SW480 (cell line): ENCODE measurements at places on chromosomes 12 and 14.

- no peak for DNase-seq
These were observed 207.7 kb downstream of the CACNA1C start for GRCh38 chr12:2260441-2260840.

DNA sequence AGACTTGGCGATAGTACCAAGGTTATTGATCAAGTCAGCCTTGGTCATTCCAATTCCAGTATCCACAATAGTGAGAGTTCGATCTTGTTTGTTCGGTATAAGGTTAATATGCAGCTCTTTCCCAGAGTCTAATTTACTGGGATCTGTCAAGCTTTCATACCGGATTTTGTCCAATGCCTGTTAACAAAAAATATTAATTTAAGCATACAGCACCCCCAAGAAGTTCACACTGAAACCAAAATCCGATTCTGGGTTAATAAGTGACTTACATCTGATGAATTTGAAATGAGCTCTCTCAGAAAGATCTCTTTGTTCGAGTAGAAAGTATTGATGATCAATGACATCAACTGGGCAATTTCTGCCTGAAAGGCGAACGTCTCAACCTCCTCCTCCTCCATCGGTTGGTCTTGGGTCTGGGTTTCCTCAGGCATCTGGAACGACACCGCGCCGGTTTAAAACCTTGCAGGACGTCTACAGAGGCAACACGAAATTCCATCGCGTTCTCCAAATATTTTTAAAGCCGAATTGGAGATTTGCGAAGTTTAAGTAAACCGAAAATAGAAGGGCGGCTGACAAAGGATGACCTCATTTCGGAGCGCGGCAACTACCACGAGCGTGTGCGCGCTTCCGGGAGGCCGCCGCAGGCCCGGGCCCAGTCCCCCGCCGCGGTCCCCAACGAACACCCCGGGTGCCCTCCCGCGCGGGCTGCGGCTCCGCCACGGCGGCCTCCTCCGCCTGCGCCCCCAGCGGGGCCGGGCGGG, 716 bp downstream of the HSP90AA1 start:
- peak; percentile 53 for DNase-seq

- DNase-seq, result no peak
These were observed 75.3 kb downstream of the PPP1R12A start for GRCh38 chr12:79859646-79860045.

DNA sequence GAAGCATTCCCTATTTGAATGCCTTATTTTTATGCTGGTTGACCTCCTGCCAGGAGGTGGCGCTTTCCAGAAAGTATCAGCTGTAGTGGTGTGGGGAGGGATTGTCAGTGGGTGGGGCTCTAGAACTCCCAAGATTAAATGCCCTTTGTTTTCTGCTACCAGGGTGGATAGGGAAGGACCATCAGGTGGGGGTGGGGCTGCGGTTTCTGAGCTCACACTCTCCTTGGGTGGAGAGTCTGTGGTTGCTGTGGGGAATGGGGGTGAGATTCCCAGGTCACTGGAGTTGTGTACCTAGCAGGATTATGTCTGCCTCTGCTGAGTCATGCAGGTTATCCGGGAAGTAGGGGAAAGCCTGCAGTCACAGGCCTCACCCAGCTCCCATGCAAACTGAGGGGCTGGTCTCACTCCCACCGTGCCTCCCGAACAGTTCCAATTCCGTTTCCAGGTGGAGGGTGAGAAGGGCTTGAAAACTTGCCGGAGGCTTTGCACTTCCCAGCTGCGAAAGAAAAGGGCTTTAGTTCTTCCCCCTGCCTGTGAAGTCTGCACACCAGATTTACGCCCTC, 68.3 kb downstream of the ALG10B start:
- DNase-seq, result peak; percentile 93

DNA sequence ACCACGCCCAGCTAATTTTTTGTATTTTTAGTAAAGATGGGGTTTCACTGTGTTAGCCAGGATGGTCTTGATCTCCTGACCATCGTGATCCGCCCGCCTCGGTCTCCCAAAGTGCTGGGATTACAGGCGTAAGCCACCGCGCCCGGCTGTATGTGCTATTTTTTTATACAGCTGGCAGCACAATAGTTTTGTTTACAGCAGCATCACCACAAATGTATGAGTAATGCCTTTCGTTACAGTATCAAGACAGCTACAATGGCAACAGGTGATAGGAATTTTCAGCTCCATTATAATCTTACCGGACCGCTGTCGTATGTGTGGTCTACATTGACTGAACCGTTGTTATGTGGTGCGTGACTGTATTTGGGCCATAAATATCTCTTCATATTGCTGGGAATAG, 11.6 kb upstream of the MDM2 start:
- DNase-seq, result no peak

GRCh38 chr12:29519585-29520182, 22.2 kb upstream of the OVCH1 start:
- DNase-seq, result peak; percentile 49

DNA sequence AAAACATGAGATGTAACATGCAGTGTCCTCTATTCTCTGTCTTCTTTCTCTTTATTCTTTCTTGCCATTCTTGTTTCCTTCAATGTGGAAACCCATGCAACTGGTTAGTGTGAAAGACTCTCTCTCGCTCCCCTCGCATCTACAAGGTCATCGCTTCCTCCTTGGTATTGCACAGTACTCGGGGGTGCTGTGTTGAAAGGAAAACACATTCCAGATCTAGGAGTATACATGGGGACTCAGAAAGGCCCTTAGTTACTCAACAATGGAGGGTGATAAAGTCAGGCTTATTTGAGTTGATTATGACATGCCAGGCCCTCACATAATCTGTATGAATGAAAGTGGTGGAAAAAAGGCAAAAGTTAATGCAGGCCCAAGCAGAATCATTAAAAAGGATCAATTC, 75.5 kb upstream of the OVCH1 start:
- no peak for DNase-seq

- DNase-seq, result no peak
These were observed 181.6 kb downstream of the CALM1 start for GRCh38 chr14:90578283-90578985.

DNA sequence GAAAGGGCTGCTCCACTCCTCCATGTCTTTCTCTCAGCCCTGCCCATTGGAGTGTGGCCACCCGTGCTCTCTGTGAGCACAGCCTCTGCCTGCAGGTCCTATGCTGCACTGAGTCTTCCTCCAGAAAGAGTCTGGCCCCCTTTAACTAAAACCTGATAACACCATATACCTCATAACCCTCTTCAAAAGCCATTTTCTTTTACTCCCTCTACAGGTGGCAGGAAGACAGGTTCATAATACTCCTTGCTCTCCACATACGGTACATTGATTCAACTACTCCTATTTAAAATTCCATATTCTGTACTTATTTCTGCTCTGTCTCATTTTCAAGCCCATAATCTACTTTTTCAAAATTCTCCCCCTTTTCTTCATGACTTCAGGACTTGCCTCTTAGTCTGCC, 144.0 kb downstream of the HELB start:
- DNase-seq, result no peak

GRCh38 chr12:32115404-32116104, 8.9 kb downstream of the BICD1 start:
- peak; percentile 90 for DNase-seq

- no peak for DNase-seq
These were observed 37.8 kb downstream of the PRPF40B start for GRCh38 chr12:49661191-49661590.

DNA sequence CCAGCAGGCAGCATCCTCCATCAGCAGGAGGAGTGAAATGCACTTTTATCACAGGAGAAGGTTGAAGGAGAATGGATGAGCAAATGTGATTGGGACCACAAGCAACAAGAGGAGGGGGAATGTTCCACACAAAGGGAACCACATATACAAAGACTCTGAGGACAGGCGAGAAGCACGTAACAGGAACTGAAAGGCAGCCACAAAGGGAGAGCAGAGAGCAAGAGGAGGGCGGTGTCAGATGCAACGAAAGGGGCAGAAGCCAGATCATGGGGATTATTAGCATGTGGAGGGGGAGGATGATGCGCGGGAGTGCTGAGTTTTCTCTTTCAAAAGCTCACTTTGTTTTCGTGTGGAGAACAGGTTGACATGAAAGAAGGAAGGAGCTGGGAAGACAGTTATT, 241.1 kb downstream of the SPTSSA start:
- DNase-seq, result no peak

DNA sequence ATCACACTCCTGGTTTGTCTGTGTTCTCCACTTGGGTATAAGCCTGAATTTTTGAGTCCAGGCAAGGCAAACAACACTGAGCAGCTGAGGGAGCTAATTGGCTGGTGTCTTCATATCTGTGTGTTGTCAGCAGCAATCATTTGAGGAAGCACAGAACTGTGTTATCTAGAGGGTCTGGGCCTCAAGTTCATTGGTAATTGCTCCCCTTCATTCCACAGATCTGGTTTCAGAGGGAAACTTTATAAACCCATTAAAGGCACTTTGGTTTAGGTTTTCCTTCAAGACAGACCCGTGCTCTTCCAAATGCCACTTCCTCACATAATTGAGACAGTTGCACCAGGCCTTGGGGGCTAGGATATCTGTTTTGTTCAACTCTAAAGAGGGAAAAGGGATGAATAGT, 5.6 kb downstream of the DACT1 start:
- DNase-seq, result no peak

GRCh38 chr12:131076296-131076695, 122.6 kb downstream of the ADGRD1 start:
- no peak for DNase-seq

DNA sequence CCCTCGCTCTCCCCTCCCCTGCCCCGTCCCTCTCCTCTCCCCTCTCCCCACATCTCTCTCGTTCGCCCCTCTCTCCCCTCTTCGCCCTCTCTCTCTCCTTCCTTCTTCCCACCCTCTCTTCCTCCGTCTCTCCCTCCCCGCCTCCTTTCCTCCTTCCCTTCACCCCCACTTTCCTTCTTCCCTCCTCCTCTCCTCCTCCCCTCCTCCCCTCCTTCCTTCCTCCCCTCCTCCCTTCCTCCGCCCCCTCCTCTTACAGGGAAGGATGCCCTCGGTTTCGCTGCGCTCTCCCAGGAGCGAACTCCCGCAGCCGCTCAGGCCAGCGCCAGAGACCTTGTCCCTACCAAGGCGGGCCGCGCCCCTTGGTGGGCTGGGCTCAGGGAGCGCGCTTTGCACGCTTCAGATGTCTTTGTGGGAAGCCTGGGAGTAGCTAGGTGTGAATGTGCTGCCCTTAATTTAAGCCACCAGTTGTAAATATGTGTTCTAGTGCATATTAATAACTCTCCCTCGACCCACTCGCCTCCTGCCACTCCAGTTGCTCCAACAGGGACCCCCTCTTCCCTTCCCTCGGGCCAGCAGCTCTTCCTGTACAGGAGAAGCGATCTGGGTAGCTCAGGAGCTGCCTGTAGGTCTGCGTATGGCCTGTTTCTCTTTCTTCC, 13.3 kb upstream of the MAP3K9 start:
- peak; percentile 53 for DNase-seq

- peak; percentile 84 for DNase-seq
These were observed 27.7 kb upstream of the HIGD1C start for GRCh38 chr12:50924439-50925341.

DNA sequence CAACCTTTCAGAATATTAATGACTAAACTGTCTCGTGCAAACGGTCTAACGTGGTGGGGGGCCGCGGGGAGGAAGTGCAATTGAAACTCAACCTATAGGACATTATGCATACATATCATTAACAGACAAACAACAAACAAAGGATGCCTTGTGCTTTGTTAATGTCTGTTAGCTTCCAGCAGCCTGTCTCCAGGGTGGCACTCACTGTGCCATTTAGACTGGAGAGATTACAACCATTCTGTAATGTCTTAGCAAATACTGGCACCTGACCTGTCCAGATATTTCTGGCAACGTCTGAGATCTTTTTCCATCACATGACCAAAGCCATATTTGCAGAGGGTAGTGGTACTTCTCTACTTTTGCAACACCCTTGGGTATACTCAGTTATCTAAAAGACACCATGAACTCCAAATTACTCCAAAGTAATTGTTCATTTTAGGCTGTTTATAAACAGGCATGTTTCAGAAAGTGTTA, 11.6 kb downstream of the BHLHE41 start:
- DNase-seq, result peak; percentile 50

- DNase-seq, result peak; percentile 53
These were observed 186.9 kb downstream of the EMP1 start for GRCh38 chr12:13383379-13383778.

- no peak for DNase-seq
These were observed 212.8 kb upstream of the KITLG start for GRCh38 chr12:88793096-88793495.

GRCh38 chr14:55665067-55665675, 85.2 kb downstream of the KTN1 start:
- DNase-seq, result no peak

DNA sequence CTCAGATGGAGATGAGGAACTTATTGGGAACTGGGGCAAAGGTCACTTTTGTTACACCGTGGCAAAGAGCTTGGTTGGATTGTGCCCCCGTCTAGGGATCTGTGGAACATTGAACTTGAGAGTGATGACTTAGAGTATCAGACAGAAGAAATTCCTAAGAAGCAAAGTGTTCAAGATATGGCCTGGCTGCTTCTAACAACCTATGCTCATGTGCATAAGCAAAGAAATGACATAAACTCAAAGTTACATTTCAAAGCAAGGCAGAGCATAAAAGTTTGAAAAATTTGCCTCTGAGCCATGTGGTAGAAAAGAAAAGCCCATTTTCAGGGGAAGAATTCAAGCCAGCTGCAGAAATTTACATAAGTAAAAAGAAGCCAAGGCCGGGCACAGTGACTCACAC, 21.5 kb upstream of the RAP1B start:
- DNase-seq, result no peak

GRCh38 chr12:5258926-5259325, 173.0 kb upstream of the NTF3 start:
- DNase-seq, result no peak

- DNase-seq, result peak; percentile 88
These were observed 164.8 kb downstream of the ZFP36L1 start for GRCh38 chr14:68627868-68628604.

- peak; percentile 43 for DNase-seq
These were observed 148.0 kb upstream of the PDE3A start for GRCh38 chr12:20220339-20220738.
